ENCODE measurements at places on chromosomes 3 and 15.

- DNase-seq: peak; percentile 99
Observed at GRCh38 chr15:60392986-60393790, 4.6 kb downstream of the ANXA2 start.

- DNase-seq: no peak
Observed at GRCh38 chr3:30307372-30307950, 298.9 kb upstream of the TGFBR2 start.

GRCh38 chr15:43433165-43433564, 59.8 kb downstream of the TP53BP1 start:
- peak; percentile 7 for DNase-seq

DNA sequence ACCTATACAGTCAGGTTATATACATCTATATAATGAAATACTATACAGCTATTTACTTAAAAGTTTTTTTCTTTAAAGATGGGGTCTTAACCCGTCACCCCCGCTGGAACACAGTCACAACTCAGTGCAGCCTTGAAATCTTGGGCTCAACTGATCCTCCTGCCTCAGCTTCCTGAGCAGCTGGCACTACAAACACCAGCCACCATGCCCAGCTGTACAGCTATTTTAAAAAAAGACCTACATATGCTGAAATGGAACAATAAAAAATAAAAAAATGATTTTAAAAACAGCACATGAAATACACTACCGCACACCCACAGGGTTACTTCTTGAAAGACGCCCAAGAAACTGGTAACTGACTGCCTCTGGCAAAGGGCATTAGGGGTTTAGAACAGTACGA, 3.8 kb downstream of the NCBP2 start:
- no peak for DNase-seq

GRCh38 chr15:29669823-29670222, 152.4 kb downstream of the TJP1 start:
- DNase-seq: peak; percentile 62

- no peak for DNase-seq
Observed at GRCh38 chr15:67202091-67202490, 52.4 kb downstream of the AAGAB start.

DNA sequence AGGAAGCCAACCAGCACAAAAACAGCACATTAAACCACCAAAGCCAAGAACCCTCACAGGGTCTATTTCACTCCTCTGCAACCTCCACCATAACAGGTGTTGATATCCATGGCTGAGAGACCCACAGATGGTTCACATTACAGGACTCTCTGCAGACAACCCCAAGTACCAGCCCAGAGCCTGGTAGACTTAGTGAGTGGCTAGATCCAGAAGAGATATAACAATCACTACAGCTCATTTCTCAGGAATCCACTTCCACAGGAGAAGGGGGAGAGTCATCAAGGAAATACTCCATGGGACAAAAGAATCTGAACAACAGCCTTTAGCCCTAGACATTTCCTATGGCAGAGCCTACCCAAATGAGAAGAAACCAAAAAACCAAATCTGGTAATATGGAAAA, 168.1 kb upstream of the CD96 start:
- DNase-seq: peak; percentile 75

DNA sequence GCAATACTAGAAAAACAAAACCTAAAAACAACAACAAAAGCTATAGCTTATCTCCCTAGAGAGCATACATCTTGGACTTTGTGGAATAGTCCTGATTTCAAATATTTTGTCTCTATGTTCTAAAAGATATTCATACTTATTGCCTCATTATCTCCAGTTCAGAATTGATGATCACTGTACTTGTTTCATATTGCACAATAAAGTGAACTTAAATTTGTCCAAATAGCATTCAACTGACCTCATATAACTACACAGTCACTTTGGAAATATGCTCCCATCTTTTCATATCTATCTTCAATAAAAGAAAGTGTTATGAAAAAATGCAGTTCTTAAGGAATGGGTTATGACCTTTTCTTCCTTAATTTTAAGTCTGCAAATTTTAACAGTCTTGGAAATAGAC, 228.6 kb upstream of the CMC1 start:
- DNase-seq: peak; percentile 6

DNA sequence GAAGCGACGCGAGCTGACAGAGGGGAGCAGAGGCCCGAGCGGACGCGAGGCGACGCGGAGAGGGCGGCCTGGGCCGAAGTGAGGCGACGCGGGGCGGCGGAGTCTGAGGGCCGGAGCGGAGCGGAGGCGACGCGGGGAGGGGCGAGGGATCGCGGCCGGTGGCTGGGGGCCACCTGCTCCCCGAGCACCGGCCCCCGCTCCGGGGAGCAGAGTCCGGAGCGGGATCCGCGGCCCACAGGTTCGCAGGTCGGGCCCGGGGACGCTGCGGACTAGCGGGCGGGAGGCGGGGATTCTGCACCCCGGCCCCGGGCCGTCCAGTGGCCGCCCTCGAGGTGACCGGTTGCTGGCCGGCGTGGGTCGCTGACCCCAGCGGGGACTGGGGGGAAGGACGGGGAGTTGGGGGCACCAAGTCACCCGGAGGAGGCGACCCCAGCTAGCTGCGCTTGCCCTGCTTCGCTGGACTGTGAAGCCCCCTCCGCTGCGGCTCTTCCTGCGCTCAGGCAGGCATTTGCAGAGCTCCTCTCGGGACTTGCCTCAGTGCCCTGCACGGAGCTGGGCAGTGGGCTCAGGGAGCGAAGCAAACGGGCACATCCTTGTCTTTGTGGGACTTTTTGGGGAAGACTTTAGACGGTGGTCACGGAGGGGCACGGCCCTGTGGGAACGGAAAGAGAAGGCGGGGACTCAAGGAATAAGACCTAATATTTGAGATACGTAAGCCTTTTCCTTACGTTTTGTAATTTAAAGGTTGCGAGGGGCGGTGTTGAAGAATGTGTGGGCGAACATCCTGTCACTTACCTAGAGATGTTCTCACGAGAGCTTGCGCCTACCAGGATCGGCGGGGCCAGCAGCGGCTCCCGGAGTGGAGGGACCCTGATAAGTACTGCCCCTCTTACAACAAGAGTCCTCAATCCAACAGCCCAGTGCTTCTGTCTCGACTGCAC, 566 bp downstream of the HMCES start:
- peak; percentile 67 for DNase-seq

- no peak for DNase-seq
Observed at GRCh38 chr3:51044982-51045381, 340.1 kb upstream of the MANF start.

DNA sequence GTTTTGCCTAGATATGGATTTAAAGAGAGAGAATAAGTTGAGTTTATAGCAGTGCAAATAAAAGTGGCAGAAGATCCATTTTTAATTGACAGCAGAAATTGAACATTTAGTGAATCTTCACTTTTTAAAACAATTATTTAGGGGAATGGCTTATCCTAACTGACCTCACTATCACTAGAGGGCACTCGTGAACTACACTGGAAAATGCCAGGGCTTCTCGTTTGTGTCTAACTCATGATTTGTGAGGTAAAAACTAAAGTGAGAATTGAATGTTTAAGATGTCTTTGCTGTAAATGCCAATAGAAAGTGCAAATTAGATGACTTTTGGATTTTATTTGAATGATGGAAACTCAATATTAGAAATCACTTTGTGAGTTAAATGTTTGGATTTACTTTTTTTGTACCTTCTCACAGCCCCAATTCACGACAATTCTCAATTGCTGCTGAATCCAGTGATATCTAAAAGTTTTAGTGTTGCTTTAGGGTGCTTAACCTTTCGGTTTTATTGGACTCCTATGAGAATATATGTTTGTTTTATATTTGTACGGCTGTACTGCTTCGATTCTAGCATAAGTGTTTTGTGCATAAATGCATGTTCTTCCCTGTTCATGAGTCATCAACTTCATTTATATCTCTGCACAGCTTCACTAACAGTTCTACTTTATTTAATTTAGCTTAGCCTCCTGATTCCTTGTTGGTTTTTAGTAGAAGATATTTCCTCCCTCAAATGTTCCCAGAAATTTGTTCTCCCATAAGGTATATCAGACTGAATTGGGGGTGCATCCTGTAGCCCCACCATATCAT, 462.1 kb downstream of the MFSD1 start:
- peak; percentile 68 for DNase-seq

DNA sequence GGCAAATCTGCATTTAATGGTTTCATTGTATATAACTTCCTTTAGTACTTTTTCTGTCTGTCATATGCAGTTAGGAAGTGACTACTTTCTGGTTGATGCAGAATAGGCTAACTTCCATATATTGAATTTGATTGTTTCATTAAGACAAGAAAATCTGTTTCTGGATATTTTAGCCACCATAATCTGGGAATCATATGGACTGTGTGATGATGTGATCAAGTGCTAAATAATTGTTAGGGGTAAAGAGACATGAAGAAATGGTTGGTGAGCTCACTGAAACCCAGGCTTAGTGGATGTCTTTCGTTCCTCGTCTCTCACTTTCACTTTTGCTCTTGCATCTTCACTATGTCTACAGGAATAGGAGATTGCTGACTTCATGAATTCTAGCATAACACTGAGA, 3.5 kb upstream of the MNS1 start:
- peak; percentile 43 for DNase-seq

DNA sequence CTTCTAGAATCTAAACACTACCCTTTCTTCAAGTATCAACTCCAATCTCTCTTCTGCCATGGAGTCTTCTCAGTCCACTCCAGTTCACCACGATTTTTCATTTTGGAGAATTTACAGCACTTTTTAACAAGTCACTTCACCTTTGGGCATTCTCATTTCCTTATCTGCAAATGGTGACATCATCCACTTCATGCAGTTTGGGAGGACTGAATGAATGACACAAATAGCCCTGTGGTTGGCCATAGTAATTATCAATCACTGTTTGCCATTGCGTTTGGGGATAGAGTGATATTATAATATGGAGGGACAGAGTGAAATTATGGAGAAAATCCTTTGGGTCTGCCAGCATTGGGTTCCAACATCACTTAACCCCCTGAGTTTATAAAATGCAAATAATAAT, 38.0 kb upstream of the TM4SF1 start:
- DNase-seq: no peak

- no peak for DNase-seq
Observed at GRCh38 chr15:60612400-60613048, 133.6 kb upstream of the ICE2 start.

- DNase-seq: no peak
Observed at GRCh38 chr15:58880320-58880719, 53.2 kb downstream of the SLTM start.

DNA sequence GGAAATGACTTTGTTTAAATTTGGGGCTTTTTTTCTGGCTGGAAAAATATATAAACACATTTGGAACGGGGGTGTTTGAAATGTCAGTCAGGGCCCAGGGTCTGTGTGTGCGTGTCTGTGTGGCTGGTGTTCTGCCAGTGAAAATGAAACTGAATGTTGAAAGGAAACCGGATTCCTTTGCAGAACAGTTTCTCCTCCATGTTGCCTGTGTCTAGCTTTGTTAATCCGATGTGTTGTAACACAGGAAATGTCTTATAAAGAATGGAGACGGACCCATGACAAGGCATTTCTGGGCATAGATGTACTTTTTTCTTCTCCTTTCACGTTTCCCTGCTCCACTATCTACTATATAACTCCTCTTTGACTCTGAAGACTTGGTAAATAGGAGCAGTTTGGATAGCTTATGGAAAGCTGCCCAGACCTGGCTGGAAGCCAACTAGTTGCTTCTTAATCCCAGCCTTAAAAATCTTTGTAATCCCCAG, 2.8 kb downstream of the SQOR start:
- DNase-seq: peak; percentile 78

DNA sequence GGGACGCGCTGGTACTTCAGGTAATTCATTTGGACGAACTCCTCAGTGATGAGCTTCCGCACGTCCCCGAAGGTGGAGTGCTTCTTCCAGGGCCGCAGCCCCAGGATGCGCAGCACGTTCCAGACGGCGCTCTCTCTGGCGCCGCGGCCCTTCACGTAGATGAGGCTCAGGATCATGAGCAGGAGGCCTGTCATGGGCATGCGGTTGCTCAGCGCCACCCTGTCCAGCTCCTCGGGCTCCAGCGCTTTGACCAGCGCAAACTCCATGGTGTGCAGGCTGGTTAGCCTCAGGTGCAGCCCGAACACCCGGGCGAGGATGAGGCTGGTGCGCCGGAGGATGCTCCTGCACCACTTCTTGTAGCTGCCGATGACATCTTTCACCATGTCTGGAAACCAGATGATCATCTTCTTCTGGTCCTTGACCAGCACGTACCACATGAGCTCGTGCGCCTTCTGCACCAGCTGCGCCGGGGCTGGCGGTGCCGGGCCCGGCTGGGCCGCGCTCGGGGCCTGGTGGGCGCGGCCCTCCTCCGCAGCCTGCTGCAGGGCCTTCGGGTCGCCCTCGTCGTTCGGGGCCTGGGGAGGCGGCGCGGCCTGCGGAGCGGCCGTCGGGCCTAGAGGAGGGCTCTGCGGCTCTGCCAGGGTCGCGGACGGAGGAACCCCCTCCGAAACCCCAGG, 501 bp downstream of the NDN start:
- DNase-seq: peak; percentile 0

DNA sequence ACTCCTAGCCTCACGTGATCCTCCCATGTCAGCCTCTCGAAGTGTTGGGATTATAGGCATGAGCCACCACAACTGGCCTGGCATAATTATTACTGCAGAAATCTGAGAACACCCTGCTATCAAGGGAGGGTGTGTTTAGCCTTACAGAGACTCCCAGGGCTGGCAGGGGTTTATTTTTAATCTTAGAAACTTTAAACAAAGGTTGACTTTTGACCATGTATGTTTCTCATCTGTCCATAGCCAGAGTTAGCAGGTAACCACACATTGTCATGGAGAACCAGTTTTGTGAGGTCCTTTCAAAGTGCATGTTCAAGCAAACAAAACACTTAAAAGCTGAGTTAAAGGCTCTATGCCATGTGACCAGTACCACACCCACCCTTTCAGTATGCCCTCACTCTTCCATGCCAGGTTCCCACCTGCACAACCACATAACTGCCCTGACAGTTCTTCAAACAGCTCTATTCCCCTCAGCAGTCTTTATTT, 11.1 kb downstream of the SIAH2 start:
- DNase-seq: no peak

GRCh38 chr3:129542747-129543146, 228 bp upstream of the H1-8 start:
- no peak for DNase-seq

GRCh38 chr3:114624571-114625181, 330.8 kb downstream of the TIGIT start:
- peak; percentile 96 for DNase-seq

GRCh38 chr3:55198554-55198953, 270.7 kb upstream of the LRTM1 start:
- peak; percentile 96 for DNase-seq

DNA sequence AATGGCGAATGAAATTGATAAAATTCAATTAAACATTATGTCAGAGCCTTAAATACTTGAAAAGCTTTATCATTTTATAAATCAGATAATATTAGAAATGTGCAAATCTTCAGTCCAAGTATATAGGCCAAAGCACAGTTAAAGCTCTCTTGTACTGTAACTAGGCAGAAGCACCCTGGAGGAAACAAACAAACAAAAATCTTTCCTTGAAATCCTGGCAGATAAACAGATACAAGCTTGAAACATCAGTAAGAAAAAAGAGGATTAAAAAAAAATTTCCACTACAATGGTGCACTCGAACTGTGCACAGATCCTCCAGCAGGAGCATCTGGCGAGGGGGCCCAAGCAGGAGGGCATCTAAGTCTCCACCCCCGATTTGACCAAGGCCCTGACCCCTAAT, 166.6 kb downstream of the PLD1 start:
- no peak for DNase-seq

- DNase-seq: no peak
Observed at GRCh38 chr15:84824260-84825007, 7.3 kb downstream of the ALPK3 start.
